Posterior vena cava (tissue), 2 donors: ENCODE measurements at places on chromosomes 16 and 17. TPM values are rescaled to one million over a fixed set of nuclear protein-coding genes. Genes with fewer than 3 reads are reported as not detected.

Gene TEKT5
- 0.14 TPM for total RNA-seq

Gene TAC4
- total RNA-seq, result not detected

Gene DPEP2
- total RNA-seq, result 3.0 TPM

Gene NOD2
- 2.9 TPM for total RNA-seq

Gene OR1A1
- total RNA-seq, result not detected

Gene SLC16A13
- 1.5 TPM for total RNA-seq

Gene COX11
- 48.8 TPM for total RNA-seq

Gene P3H4
- 10.1 TPM for total RNA-seq

Gene SEZ6L2
- total RNA-seq, result 0.86 TPM

Gene ACLY
- total RNA-seq, result 101 TPM

Gene KRT9
- not detected for total RNA-seq

Gene DNAI2
- not detected for total RNA-seq

Gene KRT222
- total RNA-seq, result 1.1 TPM

Gene CDRT15L2
- total RNA-seq, result not detected

Gene KRT36
- total RNA-seq, result not detected

Gene CCL7
- total RNA-seq, result not detected

Gene MPV17L
- total RNA-seq, result 7.0 TPM

Gene SHISA6
- total RNA-seq, result 0.24 TPM

Gene CXCL16
- 20.4 TPM for total RNA-seq

Gene CTRB1
- 4.0 TPM for total RNA-seq

Gene CNTNAP4
- total RNA-seq, result not detected

Gene FXR2
- 31.6 TPM for total RNA-seq

Gene SLFN14
- total RNA-seq, result not detected

Gene LRRC75A
- 3.0 TPM for total RNA-seq

Gene GP1BA
- total RNA-seq, result not detected

Gene MT3
- total RNA-seq, result not detected

Gene ACSM3
- 3.6 TPM for total RNA-seq

Gene FOXO3B
- total RNA-seq, result 1.5 TPM
